Ovary (tissue), 10 donors: ENCODE measurements at places on chromosomes 3 and 15.

- DNase-seq = no peak
Observed at GRCh38 chr3:31880482-31881078, 100.5 kb downstream of the OSBPL10 start.

DNA sequence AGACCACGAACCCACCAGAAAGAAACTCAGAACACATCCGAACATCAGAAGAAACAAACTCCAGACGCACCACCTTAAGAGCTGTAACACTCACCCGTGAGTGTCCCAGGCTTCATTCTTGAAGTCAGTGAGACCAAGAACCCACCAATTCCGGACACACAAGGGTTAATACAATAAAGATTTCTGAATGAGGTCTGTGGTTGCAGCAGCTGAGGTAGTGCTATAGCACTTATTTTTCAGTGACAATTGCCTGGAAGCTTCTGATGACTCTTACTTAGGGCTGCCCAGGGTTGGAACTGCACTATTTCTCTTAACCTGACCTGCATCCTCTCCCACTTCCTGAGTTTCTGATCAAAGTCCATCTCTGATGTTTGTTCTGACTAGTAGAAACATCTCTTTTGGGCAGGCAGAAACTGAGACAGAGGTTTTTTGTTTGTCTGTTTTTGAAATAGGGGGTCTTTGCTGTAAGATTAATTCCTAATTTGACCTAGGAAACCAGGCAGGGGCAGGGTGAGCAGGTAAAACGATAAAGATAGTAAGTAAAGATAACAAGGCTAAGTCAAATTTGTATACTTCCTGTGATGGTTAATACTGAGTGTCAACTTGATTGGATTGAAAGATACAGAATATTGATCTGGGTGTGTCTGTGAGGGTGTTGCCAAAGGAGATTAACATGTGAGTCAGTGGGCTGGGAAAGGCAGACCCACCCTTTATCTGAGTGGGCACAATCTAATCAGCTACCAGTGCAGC lies 169.1 kb downstream of the GAP43 start:
- DNase-seq = no peak

- no peak for DNase-seq
Observed at GRCh38 chr3:142278451-142278850, 53.1 kb upstream of the GK5 start.

DNA sequence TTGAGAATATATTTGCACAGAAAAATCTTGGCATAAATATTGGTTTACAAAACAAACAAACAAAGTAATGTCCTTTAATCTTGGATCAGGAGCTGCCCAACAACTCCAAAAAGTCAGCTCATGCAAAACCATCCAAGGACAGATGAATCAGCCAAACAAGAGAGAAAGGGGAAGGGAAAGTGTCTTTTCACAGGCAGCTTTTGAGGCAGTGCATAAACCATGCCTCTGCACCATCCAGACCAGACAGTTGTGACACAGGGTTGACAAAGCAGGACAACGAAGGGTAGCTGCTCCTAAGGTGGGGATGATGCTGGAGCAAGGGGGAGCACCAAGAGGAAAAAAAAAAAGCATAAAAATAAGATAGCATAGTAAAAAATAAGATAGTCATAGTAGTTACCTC lies 8.7 kb downstream of the CD86 start:
- DNase-seq = no peak

DNA sequence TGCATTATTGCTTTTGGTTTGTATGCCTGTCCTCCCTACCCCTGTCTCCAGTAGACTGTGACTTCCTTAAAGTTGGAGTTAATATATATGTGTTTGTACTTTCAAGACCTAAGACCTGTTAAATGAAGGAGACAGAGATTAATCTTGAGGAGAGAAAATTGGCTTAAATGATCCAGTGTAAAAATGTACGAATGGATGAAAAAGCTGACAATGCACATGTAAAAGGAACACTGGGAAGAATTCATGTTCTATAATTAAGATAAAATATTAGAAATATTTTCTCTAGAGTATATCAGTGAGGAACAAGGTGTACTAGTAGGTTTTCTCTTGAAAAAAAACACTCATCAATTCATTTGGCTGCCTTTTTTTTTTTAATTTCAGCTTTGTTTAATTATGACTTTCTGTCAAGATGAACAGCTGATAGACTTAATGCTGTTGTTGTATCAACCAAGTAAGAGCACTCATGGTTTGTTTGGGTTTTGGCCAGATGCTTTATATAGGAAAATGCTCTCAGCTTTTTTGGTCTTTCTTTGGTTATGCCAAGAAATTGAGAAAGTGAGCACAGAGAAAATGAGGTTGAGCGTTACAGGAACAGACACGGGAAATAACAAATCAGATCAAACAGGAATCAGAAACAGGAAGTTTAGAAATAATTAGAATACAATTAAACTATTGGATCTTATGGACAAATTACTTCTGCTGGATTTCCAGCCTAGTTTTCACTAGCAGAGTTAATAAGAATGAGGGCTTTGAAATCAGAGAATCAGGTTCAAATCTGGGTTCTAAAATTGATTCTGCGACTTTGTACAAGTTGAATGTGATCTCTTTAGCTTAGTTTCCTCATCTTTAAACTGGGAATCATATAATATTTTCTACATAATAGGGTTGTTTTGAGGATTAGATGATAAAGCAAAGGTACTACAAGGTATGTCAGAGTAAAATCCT lies 38.3 kb upstream of the AADAC start:
- DNase-seq = no peak

GRCh38 chr3:116051040-116051439 lies 394.2 kb downstream of the LSAMP start:
- no peak for DNase-seq

GRCh38 chr3:189900578-189900977 lies 220.1 kb downstream of the P3H2 start:
- no peak for DNase-seq

DNA sequence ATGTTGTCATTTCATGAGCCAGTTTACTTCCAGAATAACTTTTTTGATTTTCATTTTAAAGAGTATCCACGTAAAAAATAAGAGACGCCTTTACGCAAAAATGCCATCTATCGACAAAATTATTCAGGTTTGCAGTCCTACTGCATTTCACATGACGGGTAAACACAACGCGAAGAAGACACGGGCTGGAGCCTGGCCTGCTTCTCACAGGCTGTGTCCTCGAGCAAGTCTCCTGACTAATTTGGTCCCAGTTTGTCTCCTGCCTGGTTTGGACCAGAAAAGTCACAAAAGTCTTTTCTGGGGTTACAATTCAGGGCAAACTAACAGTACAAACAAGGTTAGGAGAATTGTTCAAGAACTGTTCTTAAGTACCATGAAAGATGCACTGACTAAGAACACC lies 51.7 kb downstream of the CHSY1 start:
- DNase-seq = no peak

- no peak for DNase-seq
Observed at GRCh38 chr3:112503304-112503972, 4.2 kb upstream of the BTLA start.

DNA sequence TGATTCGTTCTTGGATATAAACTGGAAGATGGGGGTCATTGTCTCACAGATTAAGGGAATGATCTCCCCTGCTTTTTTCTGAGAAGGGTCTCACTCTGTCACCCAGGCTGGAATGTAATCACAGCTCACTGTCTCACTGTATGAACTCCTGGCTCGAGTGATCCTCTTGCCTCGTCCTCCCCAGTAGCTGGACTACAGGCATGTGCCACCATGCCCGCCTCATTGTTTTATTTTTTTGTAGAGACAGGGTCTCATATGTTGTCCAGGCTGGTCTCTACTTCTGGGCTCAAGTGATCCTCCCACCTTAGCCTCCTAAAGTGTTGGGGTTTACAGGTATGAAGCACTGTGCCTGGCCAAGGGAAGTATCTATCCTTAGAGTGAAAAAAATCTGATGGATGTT lies 5.4 kb downstream of the OXSR1 start:
- DNase-seq = no peak

DNA sequence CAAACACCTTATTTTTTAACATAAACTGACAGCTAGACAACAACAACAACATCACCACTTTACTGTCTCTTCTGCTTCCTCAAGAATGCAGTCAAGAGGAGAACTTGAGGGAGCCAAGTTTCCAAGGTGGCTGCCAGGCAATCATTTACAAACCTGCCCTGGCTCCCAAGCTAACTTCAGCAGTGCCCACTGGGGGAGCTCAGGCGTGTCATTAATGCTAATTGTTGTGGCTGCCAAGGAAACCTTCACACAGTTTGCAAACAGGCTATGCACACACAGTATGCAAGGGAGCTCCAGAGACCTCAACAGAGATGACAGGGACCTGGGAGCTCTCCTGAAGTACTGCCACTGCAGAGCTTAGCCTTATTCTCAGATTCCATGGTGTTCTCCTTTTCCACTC lies 2.1 kb downstream of the DZIP1L start:
- no peak for DNase-seq
